ENCODE measurements at places on chromosomes 12 and 14. TPM values are rescaled to one million over a fixed set of nuclear protein-coding genes. Genes with fewer than 3 reads are reported as not detected.

LBHD2 gene
- not detected for total RNA-seq

ANO2 gene
- 82.9 TPM for total RNA-seq

KRT78 gene
- not detected for total RNA-seq

ZDHHC22 gene
- not detected for total RNA-seq

DHRS2 gene
- total RNA-seq: 0.65 TPM

MAP1LC3B2 gene
- 0.19 TPM for total RNA-seq

TPH2 gene
- not detected for total RNA-seq

PTPRQ gene
- under 0.01 TPM for total RNA-seq

CCDC85C gene
- total RNA-seq: 14.5 TPM

HNF1A gene
- not detected for total RNA-seq

AKAP5 gene
- total RNA-seq: 0.68 TPM

Data from dermis blood vessel endothelial cell (primary cell).